ENCODE measurements at places on chromosomes 1 and 21. TPM values are rescaled to one million over a fixed set of nuclear protein-coding genes. Genes with fewer than 3 reads are reported as not detected.

Gene CFHR4
- not detected for total RNA-seq

- H3K36me3 ChIP-seq = no peaks in the 10 kb centered on the region
- DNase-seq = no peak
Observed at GRCh38 chr1:3750741-3751140, 1.5 kb upstream of the CCDC27 start.

DNA sequence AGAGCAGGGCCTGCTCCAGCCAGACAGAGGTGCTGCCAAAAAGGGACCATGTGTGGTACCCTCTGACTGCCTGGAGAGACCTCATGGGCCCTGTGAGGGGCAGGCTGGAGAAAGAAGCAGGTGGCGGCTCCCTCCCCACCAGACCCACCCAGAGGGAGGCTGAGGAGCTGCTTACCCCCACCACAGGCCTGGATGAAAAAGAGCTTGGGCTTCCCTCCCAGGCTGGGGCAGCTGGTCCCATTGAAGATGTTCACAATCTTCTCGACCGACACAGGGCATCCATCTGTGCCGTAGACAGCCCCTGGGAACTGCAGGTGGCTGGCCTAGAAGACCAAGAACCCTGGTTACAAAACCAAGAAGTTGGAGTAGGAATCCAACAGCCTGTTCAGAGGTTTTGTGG is 19.6 kb downstream of the CASP9 start:
- no peak overlapping the region for H3K27ac ChIP-seq
- DNase-seq = no peak
- H3K4me1 ChIP-seq = no peaks in the 10 kb centered on the region
- no peak overlapping the region for H3K4me3 ChIP-seq

DNA sequence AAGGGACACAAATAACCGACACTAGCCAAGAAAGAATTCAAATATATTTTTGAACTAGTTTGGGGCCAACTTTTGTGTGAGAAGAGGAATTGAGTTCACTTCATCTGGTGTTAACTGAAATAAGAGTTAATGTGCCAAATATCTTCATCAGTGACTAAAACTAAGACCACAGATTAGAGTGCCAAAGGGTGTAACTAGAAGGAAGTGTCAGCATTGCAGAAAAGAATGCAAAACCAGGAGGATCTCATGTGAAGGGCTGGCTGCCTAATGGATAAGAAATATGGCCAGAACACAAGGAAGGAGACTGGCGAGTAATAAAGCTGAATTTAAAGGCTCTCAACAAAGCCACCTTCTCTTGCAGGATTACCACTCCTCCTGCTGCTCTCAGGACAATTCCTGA is 61.8 kb upstream of the LRRC8D start:
- H3K27ac ChIP-seq = no peak overlapping the region
- no peak overlapping the region for H3K4me3 ChIP-seq
- no peak for DNase-seq
- peaks cover 2% of the 10 kb centered on the region for H3K36me3 ChIP-seq
- peaks cover 27% of the 10 kb centered on the region for H3K4me1 ChIP-seq

Gene HLX
- total RNA-seq = 0.54 TPM

Gene ASCL5
- total RNA-seq = not detected

GRCh38 chr1:205514211-205515142 is 10.0 kb downstream of the CDK18 start:
- H3K36me3 ChIP-seq = no peaks in the 10 kb centered on the region
- H3K27me3 ChIP-seq = peaks cover 13% of the 10 kb centered on the region
- peaks cover 27% of the 10 kb centered on the region for H3K4me1 ChIP-seq
- no peak for DNase-seq
- H3K4me3 ChIP-seq = no peak overlapping the region
- H3K27ac ChIP-seq = no peak overlapping the region

All from osteocyte (in vitro differentiated cells).